ENCODE measurements at places on chromosomes 13 and 19. TPM values are rescaled to one million over a fixed set of nuclear protein-coding genes. Genes with fewer than 3 reads are reported as not detected.
A peak's percentile ranks its signal among the peaks of the same experiment; 100 is the strongest.

DNA sequence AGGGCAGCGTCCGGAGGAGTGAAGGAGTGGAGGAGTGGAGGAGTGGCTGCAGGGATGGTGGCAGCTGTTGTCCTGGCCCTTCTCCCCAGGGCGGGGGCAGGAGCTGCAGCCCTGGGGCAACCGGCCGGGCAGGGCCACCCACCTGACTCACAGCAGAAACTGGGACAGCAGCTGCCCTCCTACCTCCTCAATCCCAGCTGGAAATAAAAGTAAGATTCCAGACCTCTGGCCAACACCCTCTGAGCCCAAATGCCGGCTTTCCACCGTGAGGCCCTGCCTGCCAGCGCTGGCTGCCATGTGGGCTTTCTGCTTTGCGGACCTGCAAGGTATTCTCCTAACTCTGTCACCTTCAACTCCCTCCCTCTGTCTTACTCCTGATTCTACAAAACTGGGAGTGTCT is 3.3 kb upstream of the CLPP start:
- no peaks in the 10 kb centered on the region for H3K36me3 ChIP-seq
- H3K27ac ChIP-seq: no peak overlapping the region
- H3K27me3 ChIP-seq: no peaks in the 10 kb centered on the region
- peak; percentile 44 for DNase-seq
- H3K4me1 ChIP-seq: peaks cover 5% of the 10 kb centered on the region

The DBP gene
- 14.5 TPM for total RNA-seq

DNA sequence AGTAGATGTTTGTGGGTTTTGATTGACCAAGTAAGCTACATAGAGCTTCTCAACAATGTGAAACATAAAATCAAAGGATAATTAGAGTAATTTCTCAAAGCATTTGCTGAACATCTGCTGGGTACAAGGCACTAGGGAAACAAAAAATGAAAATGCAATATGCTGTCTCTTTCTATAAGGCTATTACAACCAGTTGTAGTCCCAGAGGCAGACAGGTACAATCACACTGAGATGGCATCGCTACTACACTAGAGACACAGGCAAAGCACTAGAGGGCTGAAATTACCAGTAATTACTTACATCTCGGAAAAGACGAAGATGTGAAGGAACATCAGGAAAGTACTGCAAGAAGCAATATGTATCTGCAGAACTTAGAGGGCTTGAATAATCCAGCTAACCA is 133.3 kb downstream of the LHFPL6 start:
- no peaks in the 10 kb centered on the region for H3K27me3 ChIP-seq
- DNase-seq: no peak
- no peaks in the 10 kb centered on the region for H3K4me1 ChIP-seq
- no peak overlapping the region for H3K27ac ChIP-seq
- no peak overlapping the region for H3K4me3 ChIP-seq
- H3K36me3 ChIP-seq: no peaks in the 10 kb centered on the region

- H3K4me3 ChIP-seq: no peak overlapping the region
- H3K27ac ChIP-seq: no peak overlapping the region
- no peaks in the 10 kb centered on the region for H3K36me3 ChIP-seq
- H3K27me3 ChIP-seq: peaks cover 22% of the 10 kb centered on the region
- peak; percentile 19 for DNase-seq
These were observed 63.7 kb upstream of the MRI1 start for GRCh38 chr19:13700621-13701020.

GRCh38 chr19:41323023-41323422 is 13.1 kb downstream of the CCDC97 start:
- H3K4me1 ChIP-seq: peaks cover 67% of the 10 kb centered on the region
- H3K4me3 ChIP-seq: peak overlapping the region; percentile 35
- H3K27me3 ChIP-seq: no peaks in the 10 kb centered on the region

DNA sequence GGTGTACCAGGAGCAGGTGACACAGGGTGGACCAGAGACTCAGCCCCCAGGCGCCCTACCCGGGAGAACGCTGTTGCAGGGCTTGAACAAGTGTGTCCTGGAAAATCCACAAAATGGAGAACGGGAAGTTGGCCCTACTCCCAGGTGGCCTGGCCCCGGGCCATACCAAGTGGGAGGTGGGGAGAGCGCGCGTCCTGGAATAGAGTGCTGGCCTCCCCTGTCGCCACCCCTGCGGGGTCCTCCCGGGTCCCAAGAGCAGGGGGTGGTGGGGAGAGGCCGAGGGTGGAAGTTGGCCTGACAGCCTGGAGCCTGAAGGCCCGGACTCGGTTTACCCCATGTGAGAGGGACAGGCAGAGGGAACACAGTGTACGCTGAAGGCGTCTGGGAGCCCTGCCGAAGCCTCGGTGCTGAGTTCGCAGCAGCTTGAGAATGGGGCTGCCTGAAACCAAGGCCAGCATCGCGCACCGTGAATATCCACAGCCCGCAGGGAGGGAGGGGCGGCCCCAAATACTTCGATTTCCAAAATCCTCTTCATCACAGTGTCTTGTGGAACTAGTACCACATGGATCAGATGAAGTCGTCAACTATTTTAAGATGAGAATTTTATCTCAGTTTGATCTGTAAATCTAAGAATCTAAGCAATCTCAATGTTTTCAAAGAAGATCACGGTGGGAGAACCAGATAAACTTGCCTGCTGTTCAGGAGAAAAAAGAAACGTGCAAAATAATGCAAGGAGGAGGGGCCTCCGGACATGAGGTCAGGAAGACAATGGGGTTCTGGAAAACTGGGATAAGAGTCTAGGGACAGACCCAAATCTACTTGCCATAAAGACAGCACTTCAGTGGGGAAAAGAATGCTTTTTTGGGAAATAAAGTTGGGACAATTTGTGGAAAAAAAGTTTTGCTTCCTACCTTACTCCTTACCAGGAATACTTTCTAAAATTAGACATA is 10.4 kb upstream of the KLF16 start:
- H3K27ac ChIP-seq: no peak overlapping the region
- DNase-seq: peak; percentile 74
- peaks cover 14% of the 10 kb centered on the region for H3K36me3 ChIP-seq
- no peaks in the 10 kb centered on the region for H3K27me3 ChIP-seq

The STXBP2 gene
- total RNA-seq: 1.2 TPM

GRCh38 chr19:40740747-40741146 is 9.5 kb downstream of the ACTMAP start:
- H3K27me3 ChIP-seq: no peaks in the 10 kb centered on the region
- peaks cover 19% of the 10 kb centered on the region for H3K36me3 ChIP-seq
- no peak overlapping the region for H3K4me3 ChIP-seq
- peak; percentile 84 for DNase-seq
- peaks cover 8% of the 10 kb centered on the region for H3K4me1 ChIP-seq
- H3K27ac ChIP-seq: peak overlapping the region; percentile 60

DNA sequence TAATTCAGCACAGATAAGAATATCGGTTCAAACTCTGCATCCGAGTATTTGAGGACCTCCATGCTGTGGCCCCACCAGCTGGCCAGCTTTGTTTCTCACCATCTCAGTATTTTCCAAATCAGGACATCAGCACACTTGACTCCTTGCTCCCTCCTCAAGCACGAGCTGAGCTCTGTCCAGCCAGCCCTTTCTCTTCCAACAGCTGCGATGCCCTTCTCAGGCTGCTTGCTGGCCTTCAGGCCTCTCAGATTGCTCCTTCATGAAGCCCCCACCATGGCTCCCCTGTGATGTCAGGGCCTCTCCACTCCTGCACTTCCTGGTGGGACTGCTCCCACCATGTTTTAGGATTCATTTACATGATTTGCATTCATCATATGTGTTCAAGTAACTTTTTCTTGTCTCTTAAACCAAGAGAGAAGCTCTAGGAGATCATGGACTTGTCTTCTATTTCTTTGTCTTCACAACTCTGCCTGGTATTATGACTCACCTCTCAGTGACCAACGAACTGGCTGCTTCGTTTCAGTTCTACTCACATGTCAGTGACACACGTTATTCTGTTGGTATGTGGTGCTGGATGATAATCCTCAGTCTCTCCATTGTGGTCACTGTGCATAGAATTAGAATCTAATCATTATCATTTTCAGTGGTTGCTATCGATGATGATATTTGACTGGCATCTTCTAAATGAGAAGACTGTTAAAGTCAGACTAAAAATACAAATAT is 471.7 kb downstream of the EFNB2 start:
- no peak overlapping the region for H3K4me3 ChIP-seq
- H3K36me3 ChIP-seq: no peaks in the 10 kb centered on the region
- DNase-seq: peak; percentile 93
- no peak overlapping the region for H3K27ac ChIP-seq
- H3K4me1 ChIP-seq: peaks cover 6% of the 10 kb centered on the region
- H3K27me3 ChIP-seq: no peaks in the 10 kb centered on the region

DNA sequence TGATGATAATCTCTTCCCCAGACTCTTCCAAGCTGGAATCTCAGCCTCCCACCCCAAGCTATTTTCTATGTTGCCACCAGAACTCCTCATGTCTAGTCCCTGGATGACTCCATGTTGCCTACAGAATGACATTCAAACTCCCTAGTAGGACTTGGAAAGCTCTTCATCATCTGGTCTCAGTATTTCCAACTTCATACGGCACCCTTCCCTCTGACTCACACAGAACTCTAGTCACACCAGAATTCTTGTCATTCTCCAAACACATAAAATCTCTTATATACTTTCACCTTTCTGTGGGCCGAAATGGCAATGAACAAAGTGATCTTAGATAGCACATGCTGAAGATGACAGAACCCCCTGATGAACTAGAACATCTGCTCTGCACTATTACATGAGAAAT is 86.2 kb downstream of the CAB39L start:
- no peaks in the 10 kb centered on the region for H3K27me3 ChIP-seq
- no peak for DNase-seq
- no peaks in the 10 kb centered on the region for H3K36me3 ChIP-seq
- peaks cover 19% of the 10 kb centered on the region for H3K4me1 ChIP-seq
- H3K4me3 ChIP-seq: no peak overlapping the region

DNA sequence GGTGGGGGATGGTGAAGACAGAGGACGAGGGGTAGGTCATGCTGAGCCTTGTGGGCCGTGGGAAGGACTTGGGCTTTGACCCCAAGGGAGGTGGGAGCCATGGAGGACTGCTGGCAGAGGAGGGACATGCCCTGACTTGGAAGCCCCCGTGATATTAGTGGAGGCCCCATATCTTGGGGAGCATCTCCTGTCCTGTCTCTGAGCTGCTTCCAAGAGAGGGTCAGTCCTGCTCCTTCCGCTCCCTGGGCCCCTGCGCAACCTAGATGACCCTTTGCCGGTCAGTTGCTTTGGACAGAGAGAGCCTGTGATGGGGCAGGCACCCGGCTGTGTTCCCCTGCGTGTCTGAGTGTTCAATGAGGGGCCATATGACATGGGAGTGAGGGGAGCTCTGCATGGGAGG is 5.2 kb downstream of the TLE6 start:
- peaks cover 9% of the 10 kb centered on the region for H3K27me3 ChIP-seq
- no peak for DNase-seq
- H3K27ac ChIP-seq: no peak overlapping the region
- H3K36me3 ChIP-seq: no peaks in the 10 kb centered on the region
- no peak overlapping the region for H3K4me3 ChIP-seq

- no peaks in the 10 kb centered on the region for H3K4me1 ChIP-seq
- no peak overlapping the region for H3K4me3 ChIP-seq
- no peaks in the 10 kb centered on the region for H3K36me3 ChIP-seq
These were observed 54.1 kb downstream of the GJA3 start for GRCh38 chr13:20106742-20107141.
